Bronchus fibroblast of lung (primary cell): ENCODE measurements at places on chromosomes 16 and 17. TPM values are rescaled to one million over a fixed set of nuclear protein-coding genes. Genes with fewer than 3 reads are reported as not detected.

IRX6 gene
- not detected in 2 replicates for total RNA-seq

SLC47A1 gene
- total RNA-seq, result 0.15 and 0.34 TPM in 2 replicates

PAQR4 gene
- total RNA-seq, result 19.6 and 24.9 TPM in 2 replicates

TMED6 gene
- total RNA-seq, result not detected in 2 replicates

SLC5A10 gene
- not detected in 2 replicates for total RNA-seq

TEX19 gene
- total RNA-seq, result not detected in 2 replicates
